ENCODE measurements at places on chromosomes 11 and 22.

DNA sequence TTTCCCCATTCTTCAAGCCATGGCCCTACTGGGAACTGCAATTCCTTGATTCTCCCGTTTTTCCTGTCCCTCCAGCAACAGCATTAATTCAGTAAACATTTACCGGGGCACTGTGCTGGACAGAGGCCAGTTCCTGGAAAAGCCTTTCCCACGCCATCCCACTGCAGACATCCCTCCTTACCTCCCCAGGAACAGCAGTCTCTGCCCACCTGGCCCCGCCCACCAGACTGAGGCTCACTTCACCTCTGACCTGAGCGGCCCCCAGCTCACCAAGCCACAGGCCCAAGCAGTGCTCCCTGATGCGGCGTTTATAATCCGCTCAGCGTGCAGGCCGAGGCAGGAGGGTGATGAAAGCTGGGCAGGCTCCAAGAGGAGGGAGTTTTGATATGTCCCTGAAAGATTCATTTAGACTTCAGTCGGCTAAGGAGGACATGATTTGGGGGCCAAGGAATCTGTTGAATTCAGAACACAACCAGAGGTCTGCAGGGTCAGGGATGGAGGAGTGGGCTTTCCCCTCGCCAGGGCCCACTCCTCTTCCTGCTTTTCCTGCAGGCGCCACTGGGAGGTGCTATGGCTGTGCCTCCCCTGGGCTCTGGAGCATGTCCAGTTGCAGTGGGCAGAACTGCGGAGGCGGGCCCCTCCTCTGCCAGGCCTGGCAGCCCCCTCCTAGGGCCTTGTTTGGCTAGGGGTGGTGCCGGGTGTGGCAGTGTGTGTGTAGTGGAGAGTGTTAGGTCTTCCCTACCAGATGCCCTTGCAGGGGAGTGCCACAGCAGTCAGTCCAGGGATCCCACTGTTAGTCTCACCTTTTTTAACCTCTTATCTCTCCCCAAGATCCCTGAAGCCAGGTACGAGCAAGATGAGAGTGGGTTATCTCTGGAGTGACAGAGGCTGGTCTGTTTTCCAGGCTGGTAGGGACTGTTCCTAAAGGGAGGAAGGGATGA lies 1.4 kb upstream of the TAGLN start:
- DNase-seq = no peak

- no peak for DNase-seq
Observed at GRCh38 chr11:34809191-34810106, 106.7 kb downstream of the APIP start.

DNA sequence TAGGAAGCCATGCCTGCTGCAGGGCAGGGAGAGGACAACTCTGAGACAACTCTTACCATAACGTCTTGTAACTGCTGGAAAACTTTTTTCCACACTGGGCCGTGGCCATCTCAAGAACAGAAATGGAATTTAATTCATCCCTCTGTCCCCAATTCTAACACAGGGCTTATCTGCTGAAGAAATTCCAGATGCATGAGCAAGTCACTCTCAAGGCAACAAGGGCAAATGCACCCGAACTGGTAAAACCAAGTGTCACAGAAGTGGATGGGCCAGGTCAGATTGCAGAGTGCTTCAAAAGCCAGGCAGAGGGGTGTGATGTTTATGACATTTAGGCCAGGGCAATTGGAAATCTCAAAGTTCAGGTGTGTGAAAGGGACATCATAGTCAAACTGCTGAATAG lies 7.4 kb downstream of the SMPD1 start:
- no peak for DNase-seq

DNA sequence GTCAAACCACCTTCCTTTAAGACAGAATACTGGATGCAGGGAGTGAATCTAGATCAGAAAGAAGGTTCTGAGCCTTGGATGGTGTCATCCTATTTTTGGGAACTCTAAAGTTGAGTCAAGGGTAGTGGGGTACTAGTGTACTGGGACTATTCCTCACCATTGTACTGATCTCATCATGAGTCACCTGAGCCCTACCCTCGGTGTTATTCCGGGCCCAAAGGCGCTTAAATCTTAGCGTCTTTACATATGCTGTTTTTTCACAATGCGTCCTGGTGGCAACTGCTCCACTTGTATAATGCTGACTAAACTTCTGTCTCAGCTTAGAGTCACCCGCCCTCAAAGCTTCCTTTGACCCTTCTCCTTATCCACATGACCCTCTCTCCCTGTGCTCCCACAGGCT lies 25.3 kb upstream of the PATE1 start:
- no peak for DNase-seq

DNA sequence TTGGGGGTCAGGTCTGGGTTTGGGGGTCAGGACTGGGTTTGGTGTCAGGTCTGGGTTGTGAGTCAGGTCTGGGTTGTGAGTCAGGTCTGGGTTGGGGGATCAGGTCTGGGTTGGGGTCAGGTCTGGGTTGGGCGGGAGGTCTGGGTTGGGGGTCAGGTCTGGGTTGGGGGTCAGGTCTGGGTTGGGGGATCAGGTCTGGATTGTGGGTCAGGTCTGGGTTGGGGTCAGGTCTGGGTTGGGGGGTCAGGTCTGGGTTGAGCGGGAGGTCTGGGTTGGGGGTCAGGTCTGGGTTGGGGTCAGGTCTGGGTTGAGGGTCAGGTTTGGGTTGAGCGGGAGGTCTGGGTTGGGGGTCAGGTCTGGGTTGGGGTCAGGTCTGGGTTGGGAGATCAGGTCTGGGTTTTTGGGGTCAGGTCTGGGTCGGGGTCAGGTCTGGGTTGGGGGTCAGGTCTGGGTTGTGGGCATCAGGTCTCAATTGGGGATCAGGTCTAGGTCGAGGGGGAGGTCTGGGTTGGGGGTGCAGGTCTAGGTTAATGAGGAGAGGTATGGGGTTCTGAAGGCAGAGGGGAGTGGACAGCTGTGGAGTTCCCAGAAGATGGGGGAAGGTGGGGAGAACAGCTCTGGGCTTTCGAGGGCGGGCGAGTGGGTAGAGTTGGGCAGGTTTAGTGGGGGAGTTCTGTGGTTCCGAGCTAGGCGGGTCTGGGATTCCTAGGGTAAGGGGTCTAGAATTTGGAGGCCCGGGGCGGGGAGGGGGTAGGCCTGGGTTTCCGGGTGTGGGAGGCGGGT lies 629 bp downstream of the TTLL8 start:
- DNase-seq = no peak

DNA sequence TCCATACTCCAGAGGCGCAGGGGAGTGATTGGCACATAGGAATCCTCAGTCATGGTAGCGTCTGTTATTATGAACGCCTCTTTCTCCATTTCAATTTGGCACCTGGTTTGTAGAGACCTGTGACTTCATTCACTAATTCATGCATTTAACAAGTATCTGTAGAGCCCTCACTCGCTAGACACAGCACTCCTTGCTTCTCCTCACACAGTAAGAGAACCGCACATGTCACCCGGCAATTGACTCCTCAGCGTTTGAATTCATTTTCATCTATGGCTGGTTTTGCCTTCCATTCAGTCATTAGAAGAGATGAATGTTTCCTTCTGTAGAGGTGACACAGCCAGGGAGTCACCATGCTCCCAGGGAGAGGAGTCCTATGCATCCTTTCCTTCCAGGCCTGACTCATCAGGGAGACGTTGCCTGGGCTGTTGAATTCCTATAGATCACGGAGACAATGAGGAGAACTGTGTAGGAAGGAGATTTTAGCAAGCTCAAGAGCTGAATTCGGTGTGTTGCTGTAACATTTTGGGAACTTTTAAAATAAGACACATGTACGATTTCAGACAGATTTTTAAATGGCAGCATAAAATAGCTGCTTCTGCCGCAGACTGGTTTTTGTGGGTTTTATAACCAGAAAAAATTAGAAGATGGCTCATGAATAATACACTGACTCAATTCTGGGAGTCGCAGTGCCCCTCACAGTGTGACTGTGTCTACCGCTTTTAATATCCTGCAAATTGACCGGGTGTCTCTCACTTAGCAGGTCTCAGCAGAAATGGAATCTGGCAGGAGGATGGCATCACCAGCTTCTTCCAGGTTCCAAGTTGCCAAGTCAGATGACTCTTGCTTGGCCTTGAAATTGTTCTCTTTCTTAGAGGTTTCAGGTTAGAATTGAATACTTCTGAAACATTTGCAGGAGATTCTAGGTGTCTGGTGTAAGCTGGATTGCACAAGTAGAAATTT lies 44.4 kb upstream of the CLMP start:
- DNase-seq = no peak

DNA sequence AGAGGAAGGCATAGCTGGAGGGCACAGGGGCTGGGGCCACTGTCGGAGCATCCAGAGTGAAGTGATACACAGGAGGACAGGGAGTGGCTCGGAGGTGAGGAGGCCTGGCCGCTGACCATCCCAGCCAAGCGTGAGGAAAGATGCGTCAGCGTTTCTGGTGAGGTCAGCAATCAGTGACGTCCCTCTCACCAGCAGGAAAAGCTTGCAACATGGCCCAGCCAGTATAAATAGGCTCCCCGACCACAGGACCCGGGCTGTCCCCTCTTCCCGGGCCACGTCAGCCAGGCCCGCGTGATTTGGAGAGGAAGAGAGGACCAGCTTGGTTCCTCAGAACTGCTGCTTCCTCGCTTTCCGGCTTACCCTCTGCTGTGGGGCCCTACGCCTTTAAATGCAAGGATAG lies 4.2 kb upstream of the OSM start:
- peak; percentile 95 for DNase-seq

DNA sequence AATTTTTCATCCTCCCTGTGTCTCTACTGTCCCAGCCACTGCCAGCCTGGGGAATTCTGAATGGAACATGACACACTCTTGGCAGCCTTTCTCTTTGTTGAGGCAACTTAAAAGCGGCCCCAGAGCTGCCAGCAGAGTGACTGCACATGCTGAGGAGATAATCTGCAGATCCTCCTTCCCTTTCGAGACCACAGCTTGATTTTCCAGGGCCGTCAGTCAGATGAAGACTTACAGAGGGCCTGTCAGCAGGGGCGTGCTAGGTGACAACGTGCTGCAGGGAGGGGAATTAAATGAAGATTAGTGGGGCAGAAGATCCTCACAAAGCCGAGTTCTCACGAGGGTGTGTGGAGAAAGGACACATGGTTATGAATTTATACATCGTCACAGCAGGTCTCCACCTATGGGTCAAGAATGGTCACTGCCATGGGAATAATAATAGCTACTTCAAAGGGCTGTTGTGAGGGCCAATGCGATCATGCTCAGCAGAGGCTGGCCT lies 193.5 kb upstream of the PITPNB start:
- no peak for DNase-seq

DNA sequence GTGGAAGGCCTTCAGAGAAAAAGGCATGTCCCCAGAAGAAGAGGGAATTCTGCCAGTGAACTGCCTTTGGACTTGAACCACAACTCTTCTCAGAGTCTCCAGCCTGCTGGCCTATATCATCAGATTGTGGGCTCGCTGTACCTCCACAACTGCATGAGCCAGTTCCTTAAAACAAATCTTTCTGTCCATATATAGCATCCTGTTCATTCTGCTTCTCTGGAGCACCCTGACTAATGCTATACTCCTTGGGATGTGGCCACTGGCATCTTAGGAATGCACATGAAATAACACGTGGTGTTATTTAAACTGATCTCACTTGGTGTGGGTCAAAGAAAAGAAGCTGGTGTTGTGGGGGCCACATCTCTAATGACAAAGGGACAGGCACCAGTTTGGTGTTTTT lies 58.3 kb upstream of the VSTM5 start:
- no peak for DNase-seq

DNA sequence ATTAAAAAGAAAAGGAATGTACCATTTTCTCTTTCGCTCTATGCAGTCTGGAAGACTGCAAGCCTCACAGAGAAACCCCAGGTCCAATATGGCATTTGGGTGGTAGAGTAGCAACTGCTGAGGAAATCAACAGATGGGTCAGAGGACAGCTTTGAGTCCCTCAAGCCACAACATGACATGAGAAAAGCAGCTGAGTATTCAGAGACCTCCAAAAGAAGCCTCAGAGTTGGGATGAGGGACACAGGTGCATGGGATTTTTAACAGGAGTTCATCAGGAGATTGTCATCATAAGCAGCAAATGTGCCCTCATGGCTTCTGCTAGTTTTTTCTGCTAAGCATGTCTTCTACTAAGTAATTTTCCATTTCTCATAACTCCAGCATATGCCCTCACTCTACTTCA lies 111.6 kb downstream of the BLID start:
- DNase-seq = no peak

- no peak for DNase-seq
Observed at GRCh38 chr11:17735818-17736578, 1.4 kb downstream of the KCNC1 start.

GRCh38 chr22:42322562-42322926 lies 52.1 kb upstream of the TCF20 start:
- DNase-seq = no peak

DNA sequence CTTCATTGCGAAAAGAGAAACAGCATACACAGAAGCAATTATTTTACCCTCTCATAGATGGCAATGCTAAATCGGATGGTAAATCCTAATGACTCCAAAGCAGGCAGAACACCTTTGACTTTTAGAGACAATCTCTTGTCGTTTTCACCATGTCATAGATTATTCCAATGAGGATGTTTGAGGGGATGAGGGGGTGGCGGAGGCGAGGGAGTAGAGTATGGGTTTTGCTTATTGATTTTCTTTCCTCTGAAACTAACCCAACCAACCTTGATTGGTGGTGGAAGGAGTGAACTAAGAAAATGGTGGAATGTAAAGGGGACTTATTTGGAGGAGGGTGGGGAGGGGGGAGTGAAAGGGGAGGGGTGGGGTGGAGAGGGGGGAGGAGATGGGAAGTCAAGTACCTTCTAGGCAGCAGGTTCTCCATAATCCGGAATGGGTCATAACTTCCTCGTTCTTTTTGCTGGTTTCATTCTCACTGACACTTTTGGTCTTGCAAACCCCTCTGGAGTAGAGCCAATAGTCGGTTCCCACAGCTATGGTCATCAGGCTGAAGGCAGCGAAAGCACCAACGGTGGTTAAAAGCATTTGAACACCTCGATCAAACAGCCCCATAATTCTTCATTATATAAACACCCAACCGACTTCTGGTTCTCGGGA lies 1.5 kb downstream of the CACNG2 start:
- DNase-seq = peak; percentile 75

DNA sequence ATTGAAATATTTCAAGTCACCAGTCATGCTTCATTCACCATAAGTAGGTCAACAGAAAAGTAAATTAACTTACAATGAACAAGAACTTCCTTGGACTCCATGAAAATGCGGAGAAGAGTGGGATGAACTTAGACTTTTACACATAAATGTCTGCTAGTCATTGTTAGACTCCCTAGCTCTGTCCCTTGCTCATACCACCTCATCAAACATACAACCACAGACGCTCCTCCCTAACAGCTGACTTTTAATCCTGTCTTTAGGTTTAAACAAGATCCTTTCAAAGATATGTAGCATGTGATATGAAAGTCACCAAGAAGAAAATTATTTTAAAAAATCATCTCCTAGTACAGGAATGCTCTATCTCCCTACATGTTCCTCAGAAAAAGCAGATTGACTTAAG lies 248.1 kb downstream of the DLG2 start:
- DNase-seq = no peak

- DNase-seq = no peak
Observed at GRCh38 chr11:65793625-65794400, 7.0 kb downstream of the OVOL1 start.

GRCh38 chr11:84905411-84905810 lies 721.7 kb downstream of the DLG2 start:
- no peak for DNase-seq

- no peak for DNase-seq
Observed at GRCh38 chr11:64758330-64759079, 1.3 kb downstream of the PYGM start.

Measured in MV-4-11 (cell line).